ENCODE measurements at places on chromosomes 11 and 22. TPM values are rescaled to one million over a fixed set of nuclear protein-coding genes. Genes with fewer than 3 reads are reported as not detected.
A peak's percentile ranks its signal among the peaks of the same experiment; 100 is the strongest.

DNA sequence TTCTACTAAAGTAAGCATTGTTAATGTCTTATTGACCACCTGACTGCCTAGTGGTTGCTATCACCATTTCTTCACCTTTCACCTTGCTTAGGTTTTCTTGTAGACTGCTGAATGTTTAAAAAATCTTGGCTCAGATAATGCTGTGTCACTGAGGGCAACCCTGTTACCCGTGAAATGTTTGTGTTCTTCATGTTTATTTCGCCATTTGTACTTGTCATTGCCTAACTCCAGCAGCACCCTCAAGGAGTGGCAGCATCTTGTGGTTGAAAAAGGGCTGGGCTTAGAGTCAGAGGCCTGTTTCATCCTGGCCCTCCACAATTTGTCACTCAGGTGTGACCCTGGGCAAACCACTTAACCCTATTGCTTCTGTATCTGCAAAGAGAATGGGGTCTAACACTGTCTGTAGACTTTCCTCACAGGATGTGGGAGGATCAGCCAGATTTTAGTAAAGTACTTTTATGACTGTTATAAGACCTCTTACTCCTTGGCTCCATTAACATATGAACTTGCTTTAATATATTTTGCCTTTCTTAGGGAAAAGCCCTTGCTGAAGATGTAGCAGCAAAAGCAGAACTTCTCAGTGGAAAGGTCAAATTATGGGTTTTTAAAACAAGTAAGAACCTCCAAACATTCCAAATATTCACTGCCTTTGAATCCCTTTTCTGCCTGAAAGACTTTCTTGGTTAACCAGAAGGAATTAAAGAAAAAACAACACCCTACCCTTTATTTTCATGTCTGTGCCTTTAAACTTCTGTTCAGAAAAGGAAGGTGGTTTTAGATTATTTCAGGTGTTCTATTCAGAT, 154.5 kb upstream of the C11orf87 start:
- no peak for DNase-seq

GRCh38 chr22:19068784-19069271, 53.4 kb downstream of the DGCR2 start:
- no peak for DNase-seq

The UPB1 gene
- 0.70 TPM for total RNA-seq

- no peak for DNase-seq
Observed at GRCh38 chr11:119694334-119694733, 34.7 kb downstream of the NECTIN1 start.

- no peak for DNase-seq
Observed at GRCh38 chr22:41576877-41577276, 12.8 kb downstream of the PMM1 start.

DNA sequence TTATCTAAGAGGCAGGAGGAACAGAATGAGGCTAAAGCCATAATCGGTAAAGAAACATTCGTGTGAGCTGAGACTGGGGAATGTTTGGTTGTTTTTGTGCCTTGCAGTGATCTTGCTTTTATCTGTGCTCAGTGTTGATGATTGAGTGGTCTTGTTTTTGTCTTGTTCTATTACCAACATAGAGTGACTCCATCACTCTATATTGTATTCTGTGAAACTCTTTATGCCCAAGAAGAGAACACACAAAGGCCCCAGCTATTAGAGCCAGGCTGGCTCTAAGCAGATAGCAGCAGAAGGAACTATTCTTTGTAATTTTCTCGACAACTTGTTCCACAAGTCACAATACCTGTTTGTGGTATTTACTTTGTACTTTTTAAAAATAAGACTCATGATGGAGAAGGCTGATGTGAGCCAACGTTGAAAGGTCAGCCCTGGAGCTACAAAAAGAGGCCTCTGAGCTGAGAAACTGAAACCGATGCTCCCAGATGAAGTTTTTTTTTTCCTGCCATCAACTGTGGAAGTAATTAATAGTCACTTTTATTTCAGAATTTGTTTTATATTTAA, 68.4 kb downstream of the LARGE1 start:
- no peak for DNase-seq

The GGTLC2 gene
- total RNA-seq: not detected

DNA sequence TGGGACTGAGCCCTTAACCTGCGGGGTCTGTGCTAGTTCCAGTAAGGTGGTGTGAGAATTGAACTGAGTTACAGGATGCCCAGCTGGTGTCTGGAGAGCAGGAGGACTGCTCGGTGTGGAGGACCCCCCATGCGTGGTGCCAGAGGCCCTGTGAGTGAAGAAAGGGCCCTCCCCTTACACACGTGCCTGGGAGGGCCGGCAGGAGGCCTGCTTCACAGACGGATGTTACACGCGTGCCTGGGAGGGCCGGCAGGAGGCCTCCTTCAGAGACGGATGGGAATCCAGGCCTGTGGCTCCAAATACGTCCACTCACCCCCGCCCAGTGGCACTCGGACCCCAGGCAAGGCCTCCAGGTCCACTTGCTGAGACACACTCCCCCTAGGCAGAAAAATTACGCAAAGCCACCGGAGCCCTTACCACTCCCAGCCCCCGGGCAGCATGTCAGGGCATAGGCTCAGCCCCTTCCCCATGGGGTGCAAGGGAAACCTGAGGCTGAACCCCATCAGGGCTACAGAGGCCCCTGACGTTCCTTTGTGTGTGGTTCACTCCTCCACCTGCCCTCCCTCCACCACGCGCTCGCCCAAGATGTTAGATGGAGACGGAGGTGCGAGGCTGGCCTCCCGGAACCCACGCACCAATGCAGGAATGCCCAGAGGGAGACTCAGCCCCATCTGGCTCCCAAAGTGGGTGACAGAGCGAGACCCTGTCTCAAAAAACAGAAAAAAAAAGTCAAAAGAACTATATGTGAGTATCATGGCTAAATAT, 227.8 kb downstream of the BRD1 start:
- no peak for DNase-seq

DNA sequence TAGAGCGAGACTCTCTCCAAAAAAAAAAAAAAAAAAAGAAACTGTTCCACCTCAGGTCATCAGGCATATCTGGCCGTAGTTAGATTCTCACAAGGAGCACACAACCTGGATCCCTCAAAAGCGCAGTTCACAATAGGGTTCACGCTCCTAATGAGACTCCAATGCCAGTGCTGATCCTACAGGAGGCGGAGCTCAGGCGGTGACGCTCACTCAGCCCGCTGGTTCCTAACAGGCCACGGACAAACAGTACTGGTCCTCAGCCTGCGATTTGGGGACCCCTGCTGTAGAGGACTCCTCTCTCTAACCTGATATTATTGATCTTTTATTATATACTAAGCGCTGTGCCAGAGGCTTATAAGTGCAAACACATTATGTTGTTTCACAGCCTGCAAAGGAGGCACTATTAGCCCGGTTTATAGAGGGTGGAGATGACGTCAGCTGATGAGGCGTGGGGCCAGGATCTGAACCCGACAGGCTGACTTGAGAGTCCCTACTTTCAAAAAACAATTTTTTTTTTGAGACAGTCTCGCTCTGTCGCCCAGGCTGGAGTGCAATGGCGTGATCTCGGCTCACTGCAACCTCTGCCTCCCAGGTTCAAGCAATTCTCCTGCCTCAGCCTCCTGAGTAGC, 4.9 kb upstream of the MAFF start:
- DNase-seq: no peak

GRCh38 chr11:3156282-3156660, 8.8 kb downstream of the OSBPL5 start:
- DNase-seq: no peak

DNA sequence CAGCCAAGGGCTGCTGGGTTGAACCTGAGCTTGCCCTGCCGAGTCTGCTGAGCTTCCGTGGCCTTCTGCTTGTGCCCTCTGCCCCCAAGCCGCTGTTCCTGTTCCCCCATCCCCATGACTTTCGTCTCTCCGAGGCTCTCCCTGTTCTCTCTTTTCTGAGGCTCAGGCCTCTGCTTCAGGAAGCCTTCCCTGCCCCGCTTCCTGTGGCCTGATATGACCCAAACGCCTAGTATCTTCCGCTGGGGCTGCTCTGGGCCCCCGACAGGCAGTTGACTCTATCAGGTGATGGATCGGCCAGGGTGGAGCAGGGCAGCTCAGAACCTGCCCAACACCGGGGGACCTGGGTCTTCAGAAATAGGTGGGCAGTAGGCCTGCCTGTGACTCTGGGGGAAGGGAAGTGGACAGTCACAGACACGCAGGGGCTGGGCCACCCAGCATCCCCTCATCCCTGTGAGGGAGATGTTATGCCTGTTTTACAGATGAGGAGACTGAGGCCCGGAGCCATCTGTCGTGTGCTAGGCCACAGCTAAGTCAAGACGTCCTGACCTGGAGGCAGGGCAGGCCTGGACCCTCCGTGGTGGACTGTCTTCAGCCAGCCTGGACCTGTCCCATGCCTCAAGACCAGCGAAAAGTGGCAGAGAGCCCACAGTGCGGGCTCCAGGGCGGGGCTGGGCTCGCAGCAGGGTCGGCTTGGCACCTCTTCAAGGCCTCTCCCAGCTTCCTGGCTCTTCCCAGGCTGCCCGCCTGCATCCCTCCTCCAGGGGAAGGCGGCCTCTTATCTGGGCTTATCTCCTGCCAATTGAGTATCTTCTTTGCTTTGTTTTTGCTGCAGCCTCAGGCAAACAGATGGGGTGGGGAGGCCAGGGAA, 16.2 kb downstream of the BAD start:
- no peak for DNase-seq

GRCh38 chr22:37242395-37242918, 1.6 kb downstream of the RAC2 start:
- DNase-seq: no peak

DNA sequence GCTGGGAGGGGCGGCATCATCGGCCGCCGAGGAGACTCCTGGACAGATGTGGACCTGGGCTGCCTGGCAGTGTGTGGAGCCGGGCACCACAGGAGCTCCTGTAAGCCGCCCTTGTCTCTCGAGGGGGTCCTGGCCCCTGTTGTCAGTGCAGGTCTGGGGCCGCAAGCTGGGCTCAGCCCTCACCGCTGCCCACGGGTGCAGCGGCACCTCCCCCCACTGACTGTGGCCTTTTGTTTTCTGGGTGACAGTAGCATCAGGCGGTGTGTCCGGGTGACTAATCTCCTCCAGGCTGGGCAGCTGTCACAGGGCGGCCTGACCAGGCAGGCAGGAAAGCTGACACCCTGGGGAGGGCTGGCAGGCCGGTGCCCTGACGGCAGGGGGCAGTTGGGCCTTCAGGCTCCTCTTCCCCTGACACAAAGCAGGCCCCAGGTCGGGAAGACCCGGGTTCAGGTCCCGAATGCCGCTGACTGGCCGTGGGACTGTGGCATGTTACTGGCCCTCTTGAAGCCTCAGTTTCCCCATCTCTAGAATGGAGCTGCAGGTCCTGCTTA, 16.3 kb downstream of the DGKZ start:
- DNase-seq: peak; percentile 86

DNA sequence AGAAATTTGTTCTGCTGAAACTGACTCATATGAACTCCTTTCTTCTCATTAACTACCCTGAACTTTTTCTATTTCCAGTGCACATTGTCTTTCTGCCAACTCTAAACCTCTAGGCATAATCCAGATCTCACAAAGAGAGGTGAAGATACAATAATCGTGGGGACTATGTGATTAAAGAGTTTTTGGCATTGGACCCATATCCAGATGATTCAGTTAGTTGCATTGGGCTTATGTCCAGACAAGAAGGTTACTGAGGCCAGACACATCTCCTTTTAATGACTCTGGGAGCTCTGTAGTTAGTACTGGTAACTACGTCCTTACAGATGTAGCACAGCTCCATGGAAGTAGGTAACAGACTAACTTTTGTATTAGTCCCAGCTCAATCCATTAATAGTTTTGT, 273.0 kb downstream of the CASP12 start:
- no peak for DNase-seq

The GAS2 gene
- 30.2 TPM for total RNA-seq

The GAS2L1 gene
- total RNA-seq: 65.0 TPM

The DSCAML1 gene
- 37.7 TPM for total RNA-seq

The PVALB gene
- 48.4 TPM for total RNA-seq

DNA sequence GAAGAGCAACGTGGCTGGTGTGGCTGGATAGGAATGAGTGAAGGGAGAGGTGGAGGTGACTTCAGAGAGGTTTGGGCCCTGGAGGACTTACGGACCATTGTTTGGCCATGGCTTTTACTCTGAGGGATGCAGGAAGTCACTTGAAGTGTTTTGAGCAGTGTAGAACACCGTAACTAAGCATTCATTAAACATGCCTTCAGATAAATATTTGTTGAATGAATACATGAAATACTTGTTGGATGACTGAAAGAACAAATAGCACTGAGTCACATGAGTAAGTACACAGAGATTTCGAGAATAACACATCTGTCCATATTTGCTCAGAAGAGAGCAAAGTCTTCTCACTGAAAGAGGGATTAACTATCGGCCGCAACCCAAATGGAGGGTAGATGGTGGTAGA, 182.7 kb upstream of the SNX19 start:
- DNase-seq: no peak

DNA sequence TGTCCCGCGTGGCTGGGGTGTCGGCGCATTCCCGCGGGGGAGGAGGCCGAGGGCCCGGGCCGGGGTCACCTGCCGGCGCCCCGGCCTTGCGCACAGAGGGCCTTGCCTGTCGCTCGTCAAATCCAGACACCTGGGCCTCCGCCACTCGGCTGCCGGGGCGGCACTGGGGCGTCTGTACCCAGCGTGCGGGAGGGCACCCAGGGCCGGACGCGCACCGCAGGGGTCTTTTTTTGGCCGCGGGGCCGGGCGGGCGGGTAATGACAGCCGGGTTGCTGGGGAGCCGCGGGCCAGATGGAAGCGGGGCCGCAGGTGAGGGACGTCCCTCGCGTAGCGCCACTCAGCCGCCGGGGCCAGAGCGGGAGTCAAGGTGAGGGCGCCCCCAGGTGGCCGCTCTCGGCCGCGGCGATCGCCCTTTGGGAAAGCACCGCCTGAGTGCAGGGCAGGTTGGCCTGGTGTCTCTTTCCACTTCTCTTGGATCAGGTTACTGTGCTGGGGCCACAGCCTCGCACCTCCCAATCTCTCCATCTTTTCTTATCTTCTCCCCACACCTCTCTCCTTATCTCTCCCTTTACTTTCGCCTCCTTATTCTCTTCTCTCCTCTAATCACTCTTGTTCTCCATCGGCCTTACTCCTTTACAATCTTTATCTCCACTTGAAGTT, 3.5 kb downstream of the PHLDB1 start:
- DNase-seq: peak; percentile 77

- no peak for DNase-seq
Observed at GRCh38 chr22:41597635-41597953, 8.0 kb upstream of the PMM1 start.

The COA4 gene
- 51.0 TPM for total RNA-seq

The ACR gene
- total RNA-seq: 0.69 TPM

DNA sequence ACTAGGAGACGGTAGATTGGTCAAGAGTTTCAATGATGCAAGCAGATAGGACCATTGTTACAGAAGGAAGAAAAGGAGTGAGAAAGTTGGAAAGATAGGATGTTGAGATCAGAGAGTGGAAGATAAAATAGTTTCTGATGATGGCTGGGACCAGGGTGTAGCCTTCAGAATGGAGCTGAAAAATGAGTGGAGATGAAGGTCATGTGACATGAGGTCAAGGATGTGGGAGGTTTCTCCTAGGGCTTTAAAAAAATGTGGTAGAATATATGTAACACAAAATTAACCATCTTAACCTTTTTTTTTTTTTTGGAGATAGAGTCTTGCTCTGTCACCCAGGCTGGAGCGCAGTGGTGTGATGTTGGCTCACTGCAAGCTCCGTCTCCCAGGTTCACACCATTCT, 18.3 kb upstream of the PEX26 start:
- DNase-seq: no peak

Measured in dorsolateral prefrontal cortex (tissue), 122 donors.